Activated CD8-positive, alpha-beta memory T cell treated with anti-CD3 and anti-CD28 coated beads, Interleukin-2, amount 50 U/mL, for 48 hours (primary cell): ENCODE measurements at places on chromosomes 2 and 18.

- DNase-seq: no peak
These were observed 183.0 kb downstream of the MYO5B start for GRCh38 chr18:50011813-50012435.

DNA sequence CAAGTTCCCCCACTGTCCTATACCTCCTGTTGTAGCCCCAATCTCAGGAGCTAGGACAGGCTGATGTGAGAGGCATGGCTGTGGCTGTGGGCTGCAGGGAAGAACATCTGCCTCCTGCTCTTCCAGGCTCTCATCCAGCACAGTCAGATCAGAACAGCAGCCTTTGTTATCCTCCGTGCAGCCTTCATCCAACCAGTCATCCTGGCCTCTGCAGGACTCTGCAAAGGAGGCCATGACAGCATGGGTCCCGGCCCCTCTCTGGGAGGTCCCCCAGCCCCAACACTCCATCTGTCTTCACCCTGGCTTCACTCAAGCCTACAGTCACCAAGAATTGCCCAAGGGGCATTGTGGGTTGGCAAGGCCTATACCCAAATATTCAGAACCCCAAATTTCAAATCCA is 223.2 kb upstream of the COPS8 start:
- peak; percentile 13 for DNase-seq

DNA sequence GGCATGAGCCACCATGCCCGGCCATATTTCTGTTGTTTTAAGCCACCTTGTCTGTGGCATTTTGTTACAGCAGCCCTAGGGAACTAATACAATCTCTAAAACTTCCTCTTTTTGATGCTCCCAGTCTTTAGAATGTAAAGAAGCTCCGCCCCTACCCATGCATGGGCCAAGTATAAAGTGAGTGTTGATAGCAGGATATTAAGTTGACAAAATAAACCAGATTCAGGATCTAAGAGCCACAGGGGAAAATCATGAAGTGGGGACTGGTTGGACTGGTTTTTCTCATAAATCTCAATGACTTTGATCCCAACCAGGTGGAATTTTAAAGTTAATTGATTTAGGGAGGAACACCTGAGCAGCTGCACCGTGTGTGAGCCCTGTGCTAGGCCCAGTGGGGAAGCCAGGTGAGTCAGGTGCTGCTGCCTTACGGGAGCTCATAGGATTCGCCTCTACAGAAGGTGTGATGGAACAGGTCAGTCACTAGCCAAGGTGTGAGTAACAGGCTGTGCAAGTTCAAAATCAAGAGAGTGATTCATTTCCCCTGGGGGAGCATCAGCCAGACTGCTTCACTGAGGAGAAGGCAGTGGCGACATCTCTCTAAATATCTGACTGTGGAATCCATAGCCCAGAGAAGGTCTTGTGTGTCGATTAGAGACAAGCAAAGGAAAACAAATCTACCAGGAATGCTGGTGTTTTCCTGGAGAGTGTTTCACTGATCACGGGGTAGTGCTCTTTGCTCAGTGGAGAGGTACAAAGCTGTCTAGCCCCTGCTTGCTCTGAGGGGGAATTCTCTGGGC is 63.0 kb upstream of the MSH2 start:
- DNase-seq: no peak

- no peak for DNase-seq
These were observed 470.8 kb downstream of the DLGAP1 start for GRCh38 chr18:3984163-3984757.

DNA sequence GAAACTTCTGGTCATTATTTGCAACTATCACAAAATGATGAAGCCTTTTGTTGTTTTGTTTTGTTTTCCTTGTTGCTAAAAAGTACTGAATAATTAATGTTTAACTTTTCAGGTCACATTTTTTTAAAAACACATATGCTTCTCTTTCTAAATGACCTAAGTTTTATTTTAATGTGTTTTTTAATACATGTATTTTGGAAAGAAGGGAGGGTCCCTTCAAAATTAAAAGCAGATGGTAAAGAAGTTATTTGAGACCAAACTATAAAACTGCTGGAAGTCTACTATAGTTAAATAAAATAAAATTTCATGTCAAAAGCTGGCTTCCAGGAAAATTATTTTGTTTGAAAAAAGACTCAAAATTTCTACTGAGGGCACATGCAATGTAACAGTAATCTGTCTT is 39.5 kb upstream of the ASNSD1 start:
- DNase-seq: no peak

DNA sequence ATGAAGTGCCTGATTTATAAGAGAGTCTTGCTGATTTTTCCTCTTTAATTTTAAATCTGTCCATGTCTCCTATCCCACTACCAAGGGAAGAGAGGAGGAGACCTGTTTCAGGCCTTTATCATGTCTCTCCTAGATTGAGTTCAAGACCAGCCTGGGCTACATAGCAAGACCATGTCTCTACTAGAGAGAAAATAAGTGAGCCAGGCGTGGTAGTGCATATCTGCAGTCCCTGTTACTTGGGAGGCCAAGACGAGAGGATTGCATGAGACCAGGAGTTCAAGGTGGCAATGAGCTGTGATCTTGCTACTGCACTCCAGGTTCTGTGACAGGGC is 20.0 kb downstream of the EML4 start:
- no peak for DNase-seq

- DNase-seq: no peak
These were observed 124.3 kb downstream of the TMEM18 start for GRCh38 chr2:552906-553305.
